Fibroblast of skin of back (primary cell): ENCODE measurements at places on chromosomes 1 and 21.

GRCh38 chr1:35554266-35555211 is 2.7 kb downstream of the KIAA0319L start:
- DNase-seq = no peak

DNA sequence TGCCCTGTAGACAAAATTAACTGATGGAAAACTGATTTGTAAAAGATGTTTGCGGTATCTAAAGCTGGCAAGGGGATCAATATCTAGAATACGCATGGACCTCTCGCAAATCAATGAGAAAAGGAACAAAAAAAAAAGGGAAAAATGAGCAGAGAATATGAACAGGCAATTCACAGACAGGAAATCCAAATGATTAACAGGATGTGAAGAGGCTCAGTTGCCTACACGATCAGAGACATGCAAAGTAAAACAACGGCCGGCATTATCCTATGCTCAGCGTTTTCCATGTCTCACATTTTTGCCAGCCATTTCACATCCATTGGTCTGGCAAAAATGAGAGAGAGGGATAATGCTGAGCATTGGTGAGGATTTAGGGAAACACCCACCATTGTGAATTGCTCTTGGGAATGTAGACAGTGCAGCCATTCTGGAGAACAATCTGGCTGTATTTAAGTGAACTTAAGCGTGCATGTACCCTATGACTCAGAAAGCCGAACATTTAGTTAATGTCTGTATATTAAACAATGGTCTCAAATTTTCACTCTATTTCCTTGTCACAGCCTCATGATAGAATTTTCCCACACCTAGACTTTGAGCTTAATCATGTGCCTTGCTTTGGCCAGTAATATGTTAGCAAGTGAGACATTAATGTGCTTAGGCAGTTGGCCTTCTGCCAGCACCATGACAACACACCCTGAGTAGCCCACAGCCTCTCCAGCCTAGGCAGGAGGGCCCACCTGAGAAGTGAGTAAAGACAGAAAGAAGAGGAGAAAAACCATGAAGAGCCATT is 61.0 kb upstream of the NBPF3 start:
- no peak for DNase-seq

GRCh38 chr1:26155370-26156284 is 3.3 kb upstream of the FAM110D start:
- DNase-seq = no peak

GRCh38 chr1:27476237-27476636 is 13.7 kb downstream of the WASF2 start:
- no peak for DNase-seq

GRCh38 chr1:67431156-67431765 is 1.1 kb upstream of the SERBP1 start:
- no peak for DNase-seq

GRCh38 chr1:185528084-185528676 is 206.0 kb upstream of the HMCN1 start:
- DNase-seq = no peak

DNA sequence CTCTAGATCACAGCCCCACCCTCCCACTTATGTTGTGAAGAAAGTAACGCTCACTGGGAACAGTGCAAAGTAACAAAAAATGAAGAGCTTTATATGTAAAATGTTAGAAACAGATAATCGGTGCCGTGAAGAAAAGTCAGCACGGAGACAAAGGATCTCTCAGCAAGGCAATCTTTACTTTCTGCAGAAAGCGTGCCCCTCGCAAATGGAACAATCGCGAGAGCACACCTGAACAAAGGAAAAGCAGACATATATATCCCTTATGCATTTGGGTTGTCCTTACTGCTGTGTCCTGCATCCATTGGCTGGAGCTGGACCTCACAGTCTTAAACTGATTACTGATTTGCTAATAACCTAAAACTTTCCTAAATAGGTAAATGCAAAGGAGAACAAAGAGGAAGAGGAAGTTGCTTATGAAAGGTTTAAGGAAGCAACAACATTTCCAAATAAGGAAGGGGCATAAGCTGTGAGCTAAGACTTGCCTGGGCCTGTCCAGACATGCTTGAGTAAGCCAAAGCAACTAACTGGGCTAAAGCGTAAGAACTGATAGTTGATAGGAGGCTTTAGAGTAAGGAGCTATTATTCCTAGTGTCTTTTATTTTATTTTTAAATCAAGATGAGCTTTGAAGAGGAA is 89.7 kb downstream of the GTF2B start:
- DNase-seq = peak; percentile 35

DNA sequence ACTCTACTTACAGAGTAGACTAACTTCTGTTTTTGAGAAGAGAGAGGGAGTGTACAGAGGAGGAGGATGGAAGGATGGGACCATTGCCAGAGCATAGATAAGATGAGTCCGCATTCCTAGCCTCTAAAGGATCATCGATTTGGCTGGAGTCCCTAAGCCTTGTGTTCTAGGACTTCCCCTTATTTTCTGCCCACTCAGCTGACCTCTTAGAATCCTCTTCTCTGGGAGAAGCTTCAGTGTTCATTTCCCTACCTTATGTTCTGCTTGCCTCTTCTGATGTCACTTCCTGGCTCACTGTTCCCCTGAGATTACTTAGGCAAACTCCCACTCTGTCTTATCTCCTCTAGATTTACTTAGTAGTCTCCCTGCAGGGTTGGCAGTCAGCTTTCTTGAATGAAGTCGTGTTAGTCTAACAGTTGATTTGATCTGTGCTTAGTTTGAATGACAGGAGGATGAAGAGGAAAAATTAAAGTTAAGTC is 156.7 kb downstream of the SYT2 start:
- DNase-seq = peak; percentile 75

DNA sequence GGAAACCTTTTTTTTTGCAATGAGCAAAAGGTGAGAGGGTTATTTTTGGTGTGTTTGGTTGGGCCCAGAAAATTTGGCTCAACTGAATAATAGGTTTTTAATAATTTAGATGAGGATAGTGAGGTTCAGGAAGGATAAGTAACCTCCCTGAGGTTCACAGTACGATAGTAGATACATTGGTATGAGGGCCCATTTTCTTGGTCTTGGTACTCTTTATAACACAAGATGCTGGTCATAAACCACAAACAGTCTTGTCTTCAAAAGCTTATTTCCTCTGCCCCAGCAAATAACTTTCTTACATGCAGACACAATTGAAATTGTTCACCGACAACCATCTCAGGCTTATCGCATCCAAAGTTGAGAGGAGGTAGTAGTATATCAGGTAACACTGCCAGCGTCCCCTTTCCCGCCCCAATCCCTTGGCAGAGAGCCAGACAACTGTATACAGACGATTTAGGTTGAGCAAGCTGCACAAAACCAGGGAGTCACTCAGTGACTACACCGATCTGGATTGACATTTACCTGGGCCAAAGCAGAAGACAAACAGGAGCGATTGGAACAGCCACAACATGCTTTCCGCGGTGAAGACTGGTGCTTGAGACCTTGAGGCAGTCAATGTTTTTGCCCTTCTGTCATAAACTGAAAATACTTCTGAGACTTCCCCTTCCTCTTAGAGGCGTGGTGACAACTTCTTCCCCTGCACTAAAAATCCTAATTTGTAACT is at the start of gene SLAMF6:
SLAMF6 (minus strand) TSS at position 634 of the 724 bp plus-strand sequence; CDS start at position 571, 63 bp downstream.
- no peak for DNase-seq

DNA sequence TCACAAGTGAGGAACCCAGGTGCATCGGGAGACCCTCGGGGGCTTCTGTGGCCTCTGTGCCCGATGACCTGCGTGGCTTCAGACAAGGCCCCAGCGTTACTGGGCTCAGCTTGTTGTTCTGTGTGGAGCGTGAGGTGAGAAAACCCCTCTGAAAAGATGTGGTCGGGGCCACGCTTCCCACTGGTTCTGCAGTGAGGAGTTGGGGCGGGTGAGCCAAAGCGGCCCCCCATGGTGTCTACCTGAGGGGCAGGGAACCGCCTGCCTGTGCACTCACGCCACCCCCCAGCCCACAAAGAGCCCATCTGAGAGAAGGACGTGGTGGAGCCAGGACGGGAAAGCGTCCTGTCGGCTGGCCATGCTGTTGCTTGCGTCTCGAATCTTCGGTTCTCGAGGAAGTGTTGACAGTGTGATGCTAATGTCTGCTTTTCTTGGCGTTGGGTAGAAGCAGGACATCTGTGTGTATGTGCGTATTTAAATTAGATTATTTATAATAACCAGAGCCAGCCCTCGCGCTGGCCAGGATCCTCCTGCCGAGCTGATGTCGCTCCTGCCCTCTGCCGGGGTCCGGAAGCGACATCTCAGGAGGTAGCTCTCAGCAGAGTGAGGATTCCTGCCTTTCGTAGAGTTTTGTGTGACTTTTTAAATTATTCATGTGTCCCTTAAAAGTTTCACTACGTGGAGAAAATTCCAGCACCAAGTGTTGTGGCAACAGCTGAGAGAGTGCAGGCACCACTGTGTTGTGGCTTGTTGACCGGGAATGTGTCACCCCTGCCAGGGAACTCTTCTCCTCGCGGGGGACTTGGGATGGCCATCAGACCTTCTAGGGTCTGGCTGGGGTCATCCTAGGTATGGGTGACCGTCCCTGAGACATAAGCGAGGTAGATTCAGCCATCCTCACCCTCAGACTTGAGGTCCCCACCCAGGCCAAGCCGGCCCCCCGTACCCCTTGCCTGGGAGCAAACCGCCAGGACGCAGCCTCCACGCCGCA is 15.3 kb downstream of the TMEM201 start:
- no peak for DNase-seq

GRCh38 chr21:41166884-41167283 is 1.1 kb upstream of the BACE2 start:
- DNase-seq = no peak

- DNase-seq = peak; percentile 70
These were observed 149.1 kb downstream of the GREM2 start for GRCh38 chr1:240462766-240463395.

DNA sequence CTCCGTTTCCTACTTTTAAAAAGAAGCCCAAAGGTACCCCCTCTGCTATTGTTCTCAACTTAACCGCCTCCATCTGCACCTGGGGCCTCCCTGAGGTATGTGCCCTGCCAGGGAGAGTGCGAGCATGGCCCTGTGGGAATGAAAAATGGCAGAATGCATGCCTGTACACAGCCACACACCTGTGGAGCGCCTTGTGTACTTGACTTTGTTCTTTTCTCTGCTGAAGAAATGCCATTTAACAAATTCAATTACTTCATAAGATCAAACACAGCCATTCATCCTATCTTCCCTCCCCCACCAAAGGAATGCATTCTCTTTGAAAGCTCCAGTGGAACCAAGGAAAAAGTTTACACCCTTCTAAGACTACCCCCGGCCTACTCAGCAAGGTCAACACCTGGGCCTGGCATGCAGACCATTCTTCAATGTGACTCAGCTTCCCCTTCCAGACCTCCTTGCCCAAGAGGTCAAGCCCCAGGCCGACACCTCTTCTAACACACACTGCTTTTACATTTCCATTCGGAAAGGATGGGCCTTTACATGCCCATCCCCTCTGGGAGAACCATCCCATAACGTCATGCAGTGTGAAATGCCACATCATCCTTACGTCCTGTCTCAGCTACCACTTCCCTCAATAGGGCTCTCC is 123.7 kb downstream of the SMYD2 start:
- no peak for DNase-seq

DNA sequence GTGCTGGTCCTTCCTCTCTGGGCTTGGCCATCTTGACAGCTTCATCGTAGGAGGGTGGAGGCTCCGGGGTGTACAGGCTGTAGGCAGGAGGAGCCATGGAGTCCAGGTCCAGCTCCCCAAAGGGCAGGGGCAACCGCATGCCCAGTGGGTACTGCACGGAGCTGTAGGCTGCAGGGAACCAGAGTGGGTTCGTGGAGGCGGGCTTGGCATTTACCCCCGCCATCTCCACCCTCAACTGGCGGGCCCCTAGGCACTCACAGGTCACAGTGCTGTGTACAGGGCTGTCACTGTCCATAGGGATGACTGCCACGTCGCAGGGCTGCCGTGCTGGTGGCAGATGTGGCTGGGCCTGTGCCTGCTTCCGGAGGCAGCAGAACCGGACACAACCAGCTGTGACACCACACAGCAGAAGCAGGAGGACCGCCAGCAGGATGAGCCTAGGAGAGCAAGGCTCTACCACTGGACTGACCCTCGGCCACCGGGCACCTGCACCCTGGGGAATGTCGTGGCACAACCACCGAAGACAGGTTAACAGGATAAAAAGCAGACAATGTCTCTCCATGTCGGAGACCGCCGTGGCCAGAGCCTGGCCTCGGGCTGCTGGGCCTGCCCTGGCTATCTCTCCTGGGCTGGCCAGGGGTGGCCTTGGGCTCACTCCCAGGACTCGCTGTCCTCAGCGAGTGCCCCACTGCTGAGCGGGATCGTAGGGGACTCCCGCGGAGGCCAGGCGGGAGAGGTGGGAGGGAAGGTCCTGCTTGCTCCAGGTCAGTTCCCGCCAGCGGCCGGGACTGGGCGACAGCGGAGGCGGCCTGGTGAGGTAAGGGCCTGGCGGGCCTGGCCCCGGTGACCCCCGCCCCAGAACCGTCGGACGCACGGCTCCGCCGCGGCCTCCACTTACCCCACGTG is 831 bp downstream of the TMEM52 start:
- no peak for DNase-seq

GRCh38 chr21:34796518-34797200 is 127.9 kb downstream of the CLIC6 start:
- no peak for DNase-seq

DNA sequence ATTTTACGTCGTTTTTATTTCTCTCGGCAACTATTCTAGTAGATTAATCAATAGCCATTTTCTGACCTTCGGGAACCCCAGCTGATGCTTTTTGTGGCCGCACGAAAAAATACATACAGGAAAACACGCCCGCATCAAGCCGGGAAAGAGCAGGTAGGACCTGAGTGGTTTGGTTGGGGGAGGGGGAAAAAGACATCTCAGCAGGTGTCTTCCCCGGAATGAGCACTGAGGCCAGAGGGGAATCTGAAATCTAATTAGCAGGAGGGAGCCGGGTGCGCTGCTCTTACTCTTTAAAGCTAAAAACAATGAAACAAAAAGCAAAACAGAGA is 618 bp upstream of the FOXD3 start:
- no peak for DNase-seq

- no peak for DNase-seq
These were observed 25.1 kb upstream of the SLAMF6 start for GRCh38 chr1:160548183-160548582.

GRCh38 chr1:37739222-37739621 is 25.7 kb downstream of the EPHA10 start:
- DNase-seq = no peak

- DNase-seq = peak; percentile 72
These were observed 7.4 kb downstream of the SEMA4A start for GRCh38 chr1:156160743-156161171.

DNA sequence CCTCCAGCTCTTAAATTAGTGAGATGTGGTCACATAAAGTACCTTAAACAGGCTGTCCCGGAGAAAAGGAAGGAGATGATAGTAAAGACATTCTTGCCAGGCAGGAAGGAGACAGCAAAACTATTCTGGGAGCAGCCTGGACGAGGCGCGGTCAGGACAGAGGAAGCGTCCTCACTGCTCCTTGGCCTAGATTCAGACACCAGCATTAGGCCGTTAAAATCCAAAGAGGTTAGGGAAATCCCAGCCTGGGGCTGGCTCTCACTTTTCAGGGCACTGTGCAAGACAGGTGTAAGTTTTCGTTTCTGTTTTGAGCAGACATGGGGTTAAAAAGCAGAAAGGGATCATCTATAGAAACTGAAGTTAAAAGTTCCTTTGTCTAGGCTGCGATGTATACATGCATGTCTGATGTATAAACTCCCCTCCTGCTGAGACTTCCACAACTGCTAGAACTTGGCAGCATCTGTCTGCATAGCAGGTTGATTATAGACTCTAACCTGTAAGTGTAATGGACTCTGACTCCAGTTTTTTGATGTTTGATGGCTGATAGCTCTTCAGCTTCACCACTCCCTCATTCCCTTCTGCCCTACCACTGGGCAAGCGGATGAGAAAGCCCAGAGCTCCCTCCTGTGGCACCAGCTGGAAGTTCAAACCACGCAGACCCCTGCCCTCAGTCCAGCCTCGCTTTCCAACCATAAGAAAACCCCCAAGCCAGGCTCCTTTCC is 21.5 kb downstream of the STPG1 start:
- DNase-seq = peak; percentile 61

- peak; percentile 73 for DNase-seq
These were observed 4.1 kb downstream of the DISC1 start for GRCh38 chr1:231630558-231631205.
